ENCODE measurements at places on chromosomes 1 and 21.

- no peak for DNase-seq
Measured at GRCh38 chr1:43774359-43774758, 67.0 kb downstream of the ST3GAL3 start.

DNA sequence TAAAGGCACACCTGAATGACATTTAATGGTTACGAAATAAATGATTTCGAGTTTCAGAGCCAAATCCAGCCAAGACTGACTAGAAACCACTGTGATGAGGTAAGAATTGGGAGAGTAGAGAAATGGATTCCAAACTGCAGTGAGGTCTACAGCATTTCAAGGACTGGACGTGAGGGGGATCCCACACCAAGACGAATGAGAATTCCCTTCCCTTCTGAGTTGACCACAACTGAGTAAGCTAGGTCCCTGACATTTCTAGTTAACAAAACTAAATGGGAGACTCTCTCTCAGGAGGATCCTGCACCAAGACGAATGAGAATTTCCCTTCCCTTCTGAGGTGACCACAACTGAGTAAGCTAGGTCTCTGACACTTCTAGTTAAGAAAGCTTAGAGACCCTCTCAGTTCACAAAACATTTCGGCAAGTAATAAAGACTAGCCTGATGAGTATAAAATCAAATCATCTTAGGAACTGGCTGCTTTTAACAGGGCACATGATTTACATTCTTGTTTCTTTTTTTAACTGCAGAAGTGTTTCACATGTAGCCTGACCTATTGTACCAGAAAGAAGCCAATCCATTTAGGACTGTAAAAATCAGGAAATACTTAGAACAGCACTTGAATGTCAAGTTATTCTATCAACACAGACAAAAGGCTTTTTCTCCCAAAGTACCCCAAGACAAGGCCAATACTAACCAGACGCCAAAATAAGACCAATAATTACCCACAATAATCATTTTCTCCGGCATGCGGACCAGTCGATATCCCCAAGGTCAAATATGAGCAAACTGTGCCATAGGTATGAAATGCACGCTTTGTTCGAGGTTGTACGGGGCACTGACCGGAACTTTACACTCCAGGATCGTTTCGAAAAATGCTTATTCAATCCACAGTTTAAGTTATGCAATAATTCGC, 1.4 kb upstream of the SPATA1 start:
- no peak for DNase-seq

DNA sequence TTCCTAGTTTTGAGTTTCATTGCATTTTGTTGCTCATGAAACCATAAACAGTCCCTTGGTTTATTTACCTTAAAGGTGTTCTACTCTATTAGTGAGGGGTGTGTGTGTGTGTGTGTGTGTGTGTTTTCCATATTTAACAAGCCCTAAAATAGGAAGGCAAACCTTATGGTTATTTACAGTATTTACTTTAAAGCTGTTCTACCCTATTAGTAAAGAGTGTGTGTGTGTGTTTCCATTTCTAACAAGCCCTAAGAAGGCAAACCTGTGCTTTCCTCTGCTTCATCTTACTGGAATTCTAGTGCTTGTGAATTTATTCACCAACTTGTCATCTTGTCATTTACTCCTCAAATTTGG, 53.6 kb downstream of the CTTNBP2NL start:
- DNase-seq, result no peak

DNA sequence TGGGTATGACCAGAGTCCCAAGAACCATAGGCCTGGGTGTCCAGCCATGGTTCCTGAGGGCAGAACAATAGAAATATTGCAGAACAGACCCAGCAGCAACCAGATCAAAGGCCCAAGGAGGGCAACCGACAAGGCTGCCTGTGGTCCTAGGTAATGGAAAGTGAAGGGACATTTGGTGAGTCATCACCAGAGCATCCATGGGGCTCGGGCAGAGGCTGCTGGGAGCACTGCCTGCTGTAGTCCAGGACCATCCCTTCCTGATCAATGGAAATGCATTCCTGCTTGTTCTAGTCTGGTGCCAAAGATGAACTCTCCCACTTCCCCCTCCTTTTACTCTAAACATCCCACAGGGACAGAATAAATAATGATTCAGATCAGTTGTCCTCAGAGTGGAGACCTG, 172.8 kb upstream of the CACNA1E start:
- no peak for DNase-seq

GRCh38 chr1:173444757-173445156, 32.4 kb upstream of the PRDX6 start:
- no peak for DNase-seq

GRCh38 chr1:29237129-29237821, 953 bp downstream of the PTPRU start:
- DNase-seq, result no peak

GRCh38 chr1:201482755-201483154, 13.8 kb upstream of the PHLDA3 start:
- no peak for DNase-seq

GRCh38 chr1:209878964-209879363, 51.2 kb downstream of the UTP25 start:
- no peak for DNase-seq

- no peak for DNase-seq
Measured at GRCh38 chr1:168032029-168032428, 95.2 kb upstream of the MPC2 start.

GRCh38 chr21:16811970-16812369, 700.9 kb upstream of the CXADR start:
- DNase-seq, result no peak

GRCh38 chr1:172395576-172395975, 24.9 kb upstream of the C1orf105 start:
- DNase-seq, result no peak

DNA sequence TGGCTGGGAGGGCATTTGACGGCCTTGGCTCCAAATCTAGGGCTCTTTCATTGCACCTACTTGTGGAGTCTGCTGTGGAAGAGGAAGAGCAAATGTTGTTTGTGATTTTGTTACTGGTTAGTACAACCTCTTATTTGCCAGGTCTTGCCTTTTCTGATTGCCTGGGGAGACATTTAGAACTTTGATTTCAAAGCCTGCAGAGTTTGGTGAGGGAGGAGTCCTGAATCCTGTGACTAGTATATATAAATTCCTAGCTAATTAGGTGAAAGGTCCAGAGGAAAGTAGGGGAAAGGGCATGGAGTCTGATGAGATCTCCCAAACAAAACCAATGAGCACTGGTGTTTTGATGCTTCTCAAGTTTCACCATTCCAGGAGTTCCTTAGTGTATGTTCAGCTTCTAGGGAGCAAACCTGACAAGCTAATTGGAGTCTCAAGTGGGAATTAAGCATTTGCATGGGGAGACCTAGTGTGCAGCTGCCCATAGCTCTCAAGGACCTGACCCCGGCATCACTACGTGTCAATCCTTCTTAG, 5.1 kb upstream of the HMGCS2 start:
- DNase-seq, result no peak

GRCh38 chr21:32666258-32666657, 54.1 kb upstream of the CFAP298 start:
- DNase-seq, result no peak

DNA sequence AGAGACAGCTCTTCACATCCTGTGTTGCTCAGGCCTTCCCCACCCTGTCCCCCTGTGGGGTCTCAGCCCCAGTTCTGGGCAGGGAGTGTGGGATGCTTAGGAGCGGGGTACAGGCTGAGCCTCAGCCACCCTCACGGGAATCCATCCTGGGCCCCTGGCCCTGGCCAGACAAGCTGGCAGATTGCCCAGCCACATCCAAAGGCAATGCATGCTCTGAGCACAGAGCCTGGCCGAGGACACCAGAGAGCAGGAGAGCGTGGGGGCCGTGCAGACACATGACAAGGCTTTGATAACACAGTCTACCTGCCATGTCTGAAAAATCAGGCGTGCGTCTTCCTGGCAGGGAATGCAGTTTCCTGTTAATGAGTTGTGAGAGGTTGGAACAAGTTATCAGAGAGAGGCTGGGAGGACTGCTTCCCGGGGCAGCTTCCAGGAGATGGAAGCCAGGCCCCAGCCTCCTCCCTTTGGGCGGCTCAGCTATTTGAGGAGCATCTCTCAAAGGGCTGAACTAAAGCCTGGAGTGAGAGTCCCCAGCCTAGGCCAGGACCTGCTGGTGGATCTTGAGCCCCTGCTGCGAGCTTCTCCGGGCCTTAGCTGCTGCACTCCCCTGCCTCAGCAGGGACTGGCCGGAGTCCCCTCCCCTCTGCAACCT, 72.2 kb upstream of the SELENON start:
- DNase-seq, result no peak

GRCh38 chr1:9835758-9836631, 12.2 kb upstream of the CLSTN1 start:
- no peak for DNase-seq

DNA sequence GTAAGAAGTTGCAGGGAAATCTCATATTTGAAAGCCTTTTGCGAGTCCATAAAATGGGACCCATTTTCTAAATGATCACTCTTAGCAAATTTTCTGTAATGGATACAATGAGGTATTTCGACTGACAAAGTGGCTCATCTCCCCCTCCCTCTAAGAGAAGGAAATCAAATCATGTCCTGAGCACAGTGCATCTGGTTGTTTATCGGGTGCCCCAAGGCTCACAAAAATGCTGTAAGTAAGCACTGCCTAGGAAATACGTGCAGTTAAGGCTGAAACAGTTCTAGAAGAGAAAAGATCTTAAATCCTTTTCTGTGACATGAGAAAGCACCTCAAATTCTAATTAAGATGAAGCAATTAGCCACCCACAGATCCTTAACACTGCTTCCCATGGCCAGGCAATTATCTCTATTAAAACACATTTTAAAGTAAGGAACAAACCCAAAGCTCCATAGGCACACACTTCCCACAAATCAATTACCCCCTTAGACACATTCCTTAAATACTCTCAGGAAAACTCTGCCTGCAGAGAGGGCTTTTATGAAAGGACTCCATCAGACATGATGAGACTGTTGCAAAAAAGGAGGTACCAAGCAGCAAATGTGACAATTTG, 216.3 kb downstream of the KCNH1 start:
- DNase-seq, result no peak

GRCh38 chr1:197439708-197440280, 171.7 kb downstream of the CRB1 start:
- no peak for DNase-seq

GRCh38 chr1:60863131-60863530, 219.2 kb upstream of the NFIA start:
- no peak for DNase-seq

GRCh38 chr1:16978567-16979474, 1.6 kb downstream of the MFAP2 start:
- no peak for DNase-seq

DNA sequence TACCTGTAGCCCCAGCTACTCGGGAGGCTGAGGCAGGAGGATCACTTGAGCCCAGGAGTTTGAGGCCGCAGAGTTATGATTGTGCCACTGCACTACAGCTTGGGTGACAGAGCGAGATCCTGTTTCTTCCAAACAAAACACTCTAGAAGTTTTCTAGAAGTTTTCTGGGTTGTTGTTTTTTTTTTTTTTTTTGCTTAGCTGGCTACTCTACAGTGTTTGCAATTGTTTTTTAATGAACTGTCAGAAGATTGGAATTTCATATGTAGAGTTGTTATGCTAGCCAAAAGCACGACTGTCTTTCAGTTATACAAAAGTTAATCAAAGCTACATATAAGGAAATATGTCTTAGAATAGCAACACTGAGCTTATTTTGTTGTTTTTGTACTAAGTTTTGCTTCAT, 30.9 kb upstream of the NEXN start:
- no peak for DNase-seq

DNA sequence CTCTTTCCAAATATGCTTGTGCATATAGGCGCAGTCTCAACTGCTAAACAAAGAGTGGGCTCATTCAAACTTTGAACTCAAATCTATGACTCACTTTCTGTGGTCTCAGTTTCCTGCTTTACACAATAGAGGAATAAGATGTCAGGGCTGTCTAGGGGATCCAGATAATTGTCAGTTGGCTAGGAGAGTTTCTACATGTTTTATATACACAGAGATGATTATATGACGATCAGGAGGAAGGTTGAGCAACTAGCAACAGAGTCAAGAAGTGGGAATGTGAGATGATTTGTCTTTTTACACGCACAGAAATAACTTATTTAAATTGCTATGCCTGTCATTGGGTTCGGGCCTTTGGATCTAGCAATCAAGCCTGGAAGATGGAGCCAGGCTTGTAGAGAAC, 299.4 kb upstream of the LYPLAL1 start:
- no peak for DNase-seq

GRCh38 chr1:89943846-89944781, 50.8 kb upstream of the ZNF326 start:
- no peak for DNase-seq

DNA sequence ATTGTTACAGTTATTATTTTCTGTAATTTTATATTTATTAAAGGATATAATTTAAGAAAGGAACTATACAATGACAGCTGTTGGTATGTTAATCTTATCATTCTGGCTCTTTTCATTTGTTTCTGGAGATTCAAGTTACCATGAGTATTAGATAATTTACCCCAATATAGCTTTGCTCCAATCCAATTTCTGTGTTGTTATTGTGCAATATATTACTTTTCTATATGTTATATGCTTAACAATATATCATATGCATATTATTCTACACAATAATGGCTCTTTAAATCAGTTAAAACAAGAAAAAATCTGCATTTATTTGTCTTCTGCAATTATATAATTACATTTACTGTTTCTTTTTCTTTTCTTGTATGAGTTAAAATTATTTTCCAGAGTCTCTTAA, 1650.9 kb downstream of the BRINP3 start:
- DNase-seq, result no peak

DNA sequence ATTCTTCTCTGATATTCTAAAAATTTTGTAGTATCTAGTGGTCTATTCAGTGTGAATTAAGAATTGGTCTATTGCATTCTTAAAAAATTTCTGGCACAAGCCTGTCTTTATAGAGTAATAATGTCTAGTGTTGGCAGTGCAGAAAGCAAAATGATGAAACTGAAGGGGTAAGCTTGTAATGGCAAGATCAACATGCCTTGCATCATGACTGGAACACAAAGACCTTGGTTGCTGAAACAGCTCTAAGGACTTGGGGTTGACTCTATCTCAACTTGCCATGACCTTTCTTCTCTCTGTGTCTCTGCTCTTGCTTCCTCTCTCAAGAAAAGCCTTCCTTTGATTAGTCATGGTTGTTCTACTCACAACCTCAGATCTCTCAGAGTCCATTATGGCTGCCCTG, 46.8 kb upstream of the PROX1 start:
- no peak for DNase-seq

DNA sequence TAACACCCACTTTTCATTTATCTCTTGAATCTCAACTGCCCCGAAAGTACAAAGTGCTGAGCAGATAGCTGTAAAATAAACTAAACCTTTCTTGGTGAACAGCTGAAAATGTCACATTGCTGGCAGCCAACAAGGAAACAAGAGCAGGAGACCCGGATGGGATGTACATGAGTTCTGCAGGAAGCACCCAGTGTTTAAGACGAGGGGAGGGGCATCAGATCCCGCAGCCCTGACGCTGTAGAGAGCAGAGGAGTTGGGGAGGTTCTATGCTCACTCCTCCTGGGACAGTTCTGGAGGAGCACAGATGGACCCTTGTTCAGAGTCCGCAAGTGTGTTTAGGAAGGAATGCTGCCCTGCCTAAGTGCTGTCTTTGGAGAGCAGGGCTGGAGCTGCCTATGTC, 32.0 kb upstream of the EPHA8 start:
- DNase-seq, result no peak

- no peak for DNase-seq
Measured at GRCh38 chr1:87524021-87524754, 195.5 kb downstream of the LMO4 start.
